ENCODE measurements at places on chromosomes 2 and 18.
A peak's percentile ranks its signal among the peaks of the same experiment; 100 is the strongest.

GRCh38 chr2:239047861-239048260 is 200.0 kb downstream of the TWIST2 start:
- no peak for DNase-seq

GRCh38 chr2:47354013-47354847 is 48.7 kb upstream of the MSH2 start:
- peak; percentile 78 for DNase-seq

GRCh38 chr2:36399050-36399449 is 43.5 kb downstream of the CRIM1 start:
- DNase-seq, result peak; percentile 85

DNA sequence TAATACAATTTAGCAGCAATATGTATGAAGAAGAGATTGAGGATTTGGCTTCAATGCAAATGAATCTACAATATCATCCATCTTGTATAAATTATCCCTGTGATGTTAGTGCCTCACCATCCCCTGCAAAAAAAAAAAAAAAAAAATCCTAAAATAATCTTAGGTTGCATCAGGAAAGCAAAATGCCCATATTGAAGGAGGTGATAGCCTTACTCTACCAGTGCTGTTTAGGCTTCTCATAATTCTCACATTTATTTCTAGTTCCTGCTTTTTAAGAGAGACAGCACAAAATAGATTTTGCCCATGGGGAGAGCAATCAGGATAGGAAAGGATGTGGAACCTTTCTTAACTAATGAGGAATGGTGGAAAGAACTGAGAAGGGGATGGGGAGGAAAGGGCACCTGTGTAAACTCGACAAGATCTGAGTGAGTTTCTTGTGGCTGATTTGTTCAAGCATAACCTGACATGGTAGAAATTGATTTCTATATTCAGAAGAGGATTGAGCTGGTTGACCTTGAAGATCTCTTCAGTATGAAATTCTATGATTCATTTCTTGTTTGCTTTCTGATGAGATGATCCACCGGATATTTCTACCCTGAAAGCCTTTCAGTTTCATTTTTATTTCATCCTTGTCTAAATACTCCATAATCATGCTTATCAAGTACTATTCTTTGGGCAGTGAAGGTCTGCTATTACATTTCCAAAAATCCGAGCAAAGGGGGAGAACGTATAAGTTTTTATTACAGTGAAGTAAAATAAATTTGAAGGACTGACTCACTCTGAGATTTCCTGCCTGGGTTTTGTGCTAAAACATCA is 391.2 kb downstream of the PTPRM start:
- DNase-seq, result peak; percentile 71

GRCh38 chr2:125679903-125680302 is 976.1 kb upstream of the GYPC start:
- no peak for DNase-seq

GRCh38 chr2:88517759-88518201 is 65.3 kb upstream of the FOXI3 start:
- no peak for DNase-seq

- DNase-seq, result no peak
These were observed 328.2 kb downstream of the SETBP1 start for GRCh38 chr18:45008694-45009413.

DNA sequence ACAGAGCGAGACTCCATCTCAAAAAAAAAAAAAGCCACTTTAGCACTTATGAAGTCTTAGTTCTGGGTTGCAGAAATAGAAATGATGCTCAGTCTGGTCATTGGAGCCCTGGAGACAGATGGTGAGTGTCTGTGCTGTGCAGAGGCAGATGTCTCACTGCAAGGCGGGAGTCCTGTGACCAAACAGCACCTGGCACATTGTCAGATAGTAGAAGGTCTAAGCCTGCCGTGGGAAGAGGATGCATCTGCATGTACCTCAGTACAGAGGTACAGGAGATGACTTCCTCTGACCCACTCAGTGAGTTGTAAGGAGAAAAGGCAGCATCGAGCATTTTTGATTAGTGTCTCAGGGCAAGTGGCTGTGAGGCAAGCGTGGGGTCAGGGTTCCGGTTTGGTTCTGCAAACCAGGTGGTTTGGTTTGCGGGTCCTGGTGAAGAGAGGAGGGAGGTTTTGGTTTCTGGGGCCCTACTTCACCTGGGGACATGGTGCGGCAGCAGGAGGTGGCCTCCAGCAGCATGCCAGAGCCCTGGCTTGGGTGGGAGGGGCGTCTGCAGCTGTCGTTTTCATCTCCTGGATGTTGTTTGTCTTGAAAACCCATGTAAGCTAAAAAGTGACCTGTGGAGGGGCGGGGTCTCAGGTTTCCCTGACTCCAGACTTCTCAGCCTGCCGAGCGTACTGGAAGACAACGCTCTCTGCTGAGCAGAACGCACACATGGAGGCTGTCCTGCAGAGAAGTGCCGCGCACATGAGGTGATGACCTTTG is 3.8 kb downstream of the RBFA start:
- DNase-seq, result no peak

DNA sequence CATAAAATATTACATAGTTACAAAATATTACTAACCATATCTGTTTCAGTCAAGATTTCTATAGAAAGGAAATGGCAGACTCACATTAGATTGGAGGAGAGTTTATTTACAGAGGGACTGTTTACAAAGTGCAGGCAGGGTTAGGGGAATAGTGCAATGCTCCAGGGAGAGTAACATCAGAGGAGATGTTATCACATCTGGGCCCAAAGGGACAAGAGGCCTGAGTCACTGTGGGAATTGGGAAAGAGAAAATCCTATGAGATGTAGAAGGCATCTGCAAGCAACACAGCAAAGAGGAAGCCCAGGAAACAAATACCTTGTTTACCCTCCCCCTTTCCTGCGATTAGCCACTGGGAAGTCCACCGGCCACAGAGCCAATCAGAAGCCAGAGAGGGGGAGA is 227.3 kb upstream of the TANK start:
- DNase-seq, result peak; percentile 48

GRCh38 chr18:35936951-35937350 is 35.5 kb upstream of the RMP24 start:
- no peak for DNase-seq

DNA sequence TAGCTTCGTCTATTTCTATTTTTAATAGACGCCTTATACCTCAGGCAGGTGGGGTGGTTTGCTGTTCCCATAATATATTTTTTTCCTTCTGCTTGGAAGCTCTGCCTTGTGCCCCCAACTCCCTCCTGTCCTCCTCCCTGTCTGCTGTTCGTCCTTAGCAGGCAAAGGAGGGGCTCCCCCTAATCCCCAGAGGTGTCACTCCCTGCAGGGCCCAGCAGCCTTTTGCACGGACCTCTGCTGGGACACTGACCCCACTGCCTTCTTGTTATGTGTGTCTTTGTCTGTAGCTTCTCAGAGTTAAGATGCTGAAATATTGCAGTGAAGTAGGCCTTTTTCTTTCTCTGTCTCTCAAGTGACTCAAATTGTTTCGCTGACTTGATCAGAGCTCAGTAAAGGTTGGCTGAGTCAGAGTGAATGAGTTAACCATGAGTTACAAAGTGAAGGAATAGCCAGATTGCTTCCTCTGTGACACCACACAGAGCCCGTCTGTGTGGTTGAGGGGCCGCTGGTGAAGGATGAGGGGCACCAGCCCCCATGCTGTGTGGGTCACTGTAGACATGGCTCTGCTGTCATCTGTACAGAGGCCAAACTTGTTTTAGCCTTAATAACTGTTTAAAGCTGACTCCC is 47.7 kb downstream of the PRKCE start:
- peak; percentile 80 for DNase-seq
